ENCODE measurements at places on chromosomes 16 and 17.

GRCh38 chr17:73003487-73003886, 89.0 kb downstream of the SLC39A11 start:
- no peak for DNase-seq

DNA sequence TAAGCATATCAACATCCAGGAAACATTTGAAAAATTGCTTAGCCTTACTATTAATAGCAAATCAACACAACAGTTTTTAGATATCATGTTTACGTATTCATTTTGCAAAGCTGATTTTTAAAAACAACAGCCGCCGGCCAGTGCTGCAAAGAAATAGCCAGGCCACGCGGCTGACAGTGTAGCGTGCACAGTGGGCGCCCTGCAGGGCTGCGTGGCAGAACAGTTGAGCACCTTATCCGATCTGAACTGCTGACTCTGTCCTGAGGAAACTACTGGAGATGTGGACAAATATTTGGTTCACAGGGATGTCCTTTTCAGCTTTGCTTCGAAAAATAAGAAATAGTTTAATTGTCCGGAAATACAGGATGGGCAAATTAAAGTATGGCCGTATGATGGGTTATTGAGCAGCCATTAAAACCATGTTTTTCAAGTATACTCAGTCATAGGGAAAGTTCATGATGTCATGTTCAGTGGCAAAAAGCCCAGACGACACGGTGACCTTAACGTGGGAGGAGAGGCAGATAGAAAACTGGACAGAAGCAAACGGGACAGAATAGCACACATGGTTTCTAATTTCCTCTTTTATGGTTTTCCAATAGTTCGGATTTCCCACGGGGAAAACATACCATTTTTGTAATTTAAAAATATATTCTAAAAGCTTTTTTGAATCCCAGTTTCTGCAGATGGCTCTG, 52.4 kb upstream of the ENDOV start:
- DNase-seq: no peak

DNA sequence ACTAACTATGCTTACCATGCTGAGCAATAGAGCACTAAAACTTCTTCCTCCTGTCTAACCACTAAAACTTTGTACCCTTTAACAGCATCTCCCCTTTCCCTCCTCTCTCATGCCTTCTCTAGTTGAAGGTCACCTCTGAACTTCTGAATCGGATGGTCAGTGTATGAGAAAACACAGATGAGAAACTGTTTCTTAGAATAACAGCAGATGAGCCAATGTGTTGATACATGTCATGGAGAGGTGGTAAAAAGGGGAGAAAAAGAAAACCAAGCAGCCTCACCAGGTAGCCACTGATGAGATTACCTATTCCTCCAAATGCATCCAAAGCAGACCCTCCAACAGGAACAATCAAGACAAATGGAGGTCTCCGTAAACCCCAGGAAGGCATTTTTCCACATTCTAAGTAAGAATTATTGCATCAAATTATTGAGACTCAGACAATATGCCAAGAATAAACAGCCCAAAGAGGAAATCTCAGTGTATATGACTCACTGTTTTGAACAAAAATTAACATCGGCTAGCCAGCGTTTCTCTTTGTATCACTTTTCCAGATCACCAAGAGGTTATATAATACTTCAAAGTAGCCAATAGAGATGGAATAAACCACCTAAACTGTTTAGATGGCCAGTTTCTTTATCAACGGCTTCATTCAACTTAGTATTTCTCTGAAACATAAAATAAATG, 793.3 kb upstream of the SOX9 start:
- DNase-seq: no peak

DNA sequence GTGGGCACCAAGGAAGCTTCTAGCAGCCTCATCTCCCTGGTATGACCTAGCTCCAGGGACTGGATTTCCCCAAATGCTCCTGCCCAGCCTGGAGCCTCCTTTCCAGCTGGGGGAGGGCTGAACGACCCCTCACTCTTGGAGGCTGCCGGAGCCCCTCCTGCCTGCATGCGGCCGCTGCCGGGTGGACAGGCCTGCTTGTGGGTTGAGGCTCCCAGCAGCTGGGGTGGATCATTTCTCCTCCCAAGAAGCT, 213.6 kb downstream of the SEC14L1 start:
- no peak for DNase-seq

DNA sequence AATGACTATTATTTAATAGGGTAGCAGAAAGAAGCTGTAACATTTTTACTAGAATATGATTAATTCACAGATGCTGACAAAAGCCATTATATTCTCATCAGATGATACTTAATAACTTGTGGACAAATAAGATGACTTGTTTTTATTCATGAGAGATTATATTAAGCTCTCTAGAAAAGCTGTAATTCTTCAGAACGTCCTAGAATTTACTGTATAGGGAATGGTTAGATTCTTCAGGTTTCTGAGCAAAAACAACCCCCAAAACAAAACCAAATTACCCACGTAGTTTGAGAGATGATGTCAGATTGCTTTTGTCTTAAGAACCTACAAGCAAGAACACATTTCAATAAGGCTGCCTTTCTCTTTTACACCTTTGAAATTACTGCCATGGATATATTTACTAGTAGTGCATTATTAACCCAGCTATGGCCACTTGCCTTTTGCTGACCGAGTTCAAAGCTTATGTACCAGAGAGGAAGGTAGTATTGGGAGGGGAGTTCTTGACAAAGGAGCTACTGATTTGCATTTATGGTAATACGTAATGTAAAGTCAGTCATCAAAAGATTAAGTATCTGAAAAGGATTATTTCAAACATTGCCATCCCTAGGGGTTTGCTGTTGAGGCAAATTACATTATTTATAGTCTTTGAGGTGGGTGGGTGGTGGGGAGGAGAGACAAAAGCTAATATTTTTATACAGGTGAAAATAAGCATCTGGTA, 51.7 kb downstream of the NLK start:
- DNase-seq: no peak

- no peak for DNase-seq
Observed at GRCh38 chr16:18853694-18854093, 52.3 kb upstream of the ARL6IP1 start.

DNA sequence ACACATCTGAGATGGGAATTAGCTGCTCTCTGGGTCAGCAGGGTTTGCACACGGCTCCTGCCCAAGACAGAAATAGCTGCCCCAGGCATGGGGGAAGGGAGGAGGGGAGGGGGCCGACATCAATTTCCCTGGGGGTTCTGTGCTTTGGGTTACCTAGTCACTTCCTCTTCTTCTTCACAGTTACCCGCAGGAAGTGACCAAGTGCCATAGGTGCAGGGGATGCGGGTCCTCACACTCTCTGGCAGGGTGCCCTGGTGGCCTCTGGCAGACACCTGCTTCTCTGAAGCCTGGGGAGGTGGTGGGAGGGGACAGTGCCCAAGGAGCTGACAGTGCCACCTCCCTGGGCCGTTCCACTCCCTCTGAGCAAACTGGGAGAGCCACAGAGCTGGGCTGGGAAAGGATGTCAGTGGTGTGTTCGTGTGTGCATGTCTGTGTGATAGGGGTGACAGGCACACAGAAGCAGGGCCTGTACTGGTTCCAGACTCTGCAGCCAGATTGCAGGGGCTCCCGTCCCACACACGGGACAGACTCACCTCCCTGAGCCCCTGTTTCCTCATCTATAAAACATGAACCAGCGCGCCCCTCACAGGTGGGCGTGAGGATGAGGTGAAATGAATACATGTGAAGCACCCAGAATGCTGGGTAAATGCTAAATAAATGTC, 18.2 kb downstream of the SCN4A start:
- peak; percentile 58 for DNase-seq

GRCh38 chr17:76909971-76910760, 42.0 kb downstream of the MGAT5B start:
- DNase-seq: peak; percentile 32

DNA sequence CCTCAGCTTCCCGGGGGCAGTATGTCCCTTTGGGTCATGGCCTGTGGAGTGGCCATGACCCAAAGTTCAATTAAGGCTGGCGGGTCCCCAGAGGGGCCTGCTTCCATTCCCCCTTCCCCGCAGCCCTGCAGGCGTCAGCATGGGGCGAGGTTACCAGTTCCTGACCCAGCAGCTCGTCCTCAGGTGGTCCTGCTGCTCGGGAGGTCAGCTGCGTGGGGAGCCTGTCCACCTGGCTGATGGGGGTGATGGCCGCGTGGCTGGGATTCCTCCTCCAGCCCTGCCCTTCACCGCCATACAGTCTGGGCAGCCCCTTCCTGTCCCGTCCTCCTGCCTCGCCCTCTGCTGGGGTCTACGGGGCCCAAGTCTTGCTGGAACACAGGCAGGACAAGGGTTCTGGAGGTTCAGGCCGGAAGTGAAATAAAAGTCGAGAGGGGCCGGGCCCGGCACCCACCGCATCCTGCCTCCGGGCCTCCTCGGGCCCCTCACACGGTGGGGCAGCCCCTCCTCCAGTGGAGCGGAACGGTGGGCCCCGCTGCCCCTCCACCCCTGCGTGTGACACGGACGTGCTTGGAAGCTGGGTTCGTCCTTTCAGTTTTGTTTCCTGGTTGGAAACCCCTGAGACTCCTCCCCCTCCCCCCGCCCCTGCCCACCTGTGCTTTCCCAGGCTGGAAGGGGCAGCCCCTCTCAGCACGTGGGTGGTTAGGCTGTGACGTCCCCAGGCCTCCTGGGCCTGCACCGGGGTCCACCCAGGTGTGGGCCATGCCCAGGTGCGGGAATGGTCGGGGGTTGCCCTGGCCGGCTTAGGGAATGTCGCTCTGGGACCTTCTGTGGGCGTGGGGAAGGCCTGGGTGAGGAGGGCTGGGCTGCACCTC, 6.8 kb downstream of the UBALD2 start:
- peak; percentile 59 for DNase-seq

DNA sequence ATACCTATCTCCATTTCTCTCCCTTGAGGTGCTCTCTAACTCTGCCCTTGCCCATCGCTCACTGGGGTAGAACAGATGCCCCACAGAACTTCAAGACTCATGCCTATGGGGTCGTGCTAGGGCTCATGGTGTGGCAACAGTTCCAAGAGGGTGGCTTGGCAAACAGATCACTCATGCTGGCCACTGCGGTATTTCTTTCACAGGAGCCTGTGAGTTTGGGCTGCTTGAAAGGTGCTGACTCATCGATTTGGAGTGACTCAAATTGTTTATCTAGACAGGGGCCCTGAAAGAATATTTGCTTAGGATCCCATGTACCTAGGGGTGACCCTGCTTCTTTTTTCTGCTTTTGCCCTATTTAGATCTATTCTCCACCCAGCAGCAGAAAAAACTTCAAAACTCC, 69.9 kb downstream of the IRX5 start:
- no peak for DNase-seq

DNA sequence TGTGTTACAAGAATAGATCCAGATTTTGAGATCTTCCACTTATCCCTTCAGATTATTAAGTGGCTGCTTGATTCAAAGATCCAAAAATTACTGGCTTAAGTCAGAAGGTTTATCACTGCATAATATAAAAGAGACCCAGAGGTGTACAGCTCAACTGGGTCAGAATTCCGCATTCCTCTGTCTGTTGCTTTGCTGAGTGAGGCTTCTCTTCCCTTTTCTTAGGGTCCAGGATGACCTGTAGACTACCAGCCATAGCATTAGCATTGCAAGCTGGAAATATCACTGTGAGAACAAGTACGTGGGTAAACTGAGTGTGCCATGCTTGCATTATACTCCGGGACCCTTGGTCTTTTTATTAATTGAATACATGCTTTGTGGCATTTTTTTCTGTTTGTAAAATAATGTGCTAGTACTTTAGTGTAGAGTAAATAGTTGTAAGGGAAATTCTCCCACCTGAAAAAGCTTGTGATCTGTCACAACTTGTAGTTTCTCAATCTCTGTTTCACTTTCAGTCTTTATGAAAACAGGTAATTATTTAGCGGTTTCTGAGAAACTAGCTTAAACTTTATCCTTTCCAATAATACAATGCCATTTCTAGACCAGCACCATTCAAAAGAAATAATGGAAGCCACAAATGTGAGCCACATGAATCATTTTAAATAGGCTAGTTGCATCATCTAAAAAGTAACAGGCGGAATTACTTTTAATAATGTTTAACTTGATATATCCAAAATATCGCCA, 61.6 kb downstream of the TNRC6C start:
- DNase-seq: no peak

- DNase-seq: no peak
Observed at GRCh38 chr17:60610473-60610872, 10.5 kb downstream of the PPM1D start.

All from CD4-positive, alpha-beta T cell treated with Interleukin-6 for 4 hours (primary cell).